ENCODE measurements at places on chromosomes 4 and X. TPM values are rescaled to one million over a fixed set of nuclear protein-coding genes. Genes with fewer than 3 reads are reported as not detected.

Gene GAR1
- 17.5 TPM for total RNA-seq

Gene FAM9A
- not detected for total RNA-seq

Gene IL2RG
- total RNA-seq = not detected

Gene XAGE1A
- total RNA-seq = not detected

Gene BGN
- 1,581 TPM for total RNA-seq

Gene SH2D1A
- not detected for total RNA-seq

Gene SCARB2
- 179 TPM for total RNA-seq

Gene DKK2
- 206 TPM for total RNA-seq

Gene RBM46
- total RNA-seq = not detected

DNA sequence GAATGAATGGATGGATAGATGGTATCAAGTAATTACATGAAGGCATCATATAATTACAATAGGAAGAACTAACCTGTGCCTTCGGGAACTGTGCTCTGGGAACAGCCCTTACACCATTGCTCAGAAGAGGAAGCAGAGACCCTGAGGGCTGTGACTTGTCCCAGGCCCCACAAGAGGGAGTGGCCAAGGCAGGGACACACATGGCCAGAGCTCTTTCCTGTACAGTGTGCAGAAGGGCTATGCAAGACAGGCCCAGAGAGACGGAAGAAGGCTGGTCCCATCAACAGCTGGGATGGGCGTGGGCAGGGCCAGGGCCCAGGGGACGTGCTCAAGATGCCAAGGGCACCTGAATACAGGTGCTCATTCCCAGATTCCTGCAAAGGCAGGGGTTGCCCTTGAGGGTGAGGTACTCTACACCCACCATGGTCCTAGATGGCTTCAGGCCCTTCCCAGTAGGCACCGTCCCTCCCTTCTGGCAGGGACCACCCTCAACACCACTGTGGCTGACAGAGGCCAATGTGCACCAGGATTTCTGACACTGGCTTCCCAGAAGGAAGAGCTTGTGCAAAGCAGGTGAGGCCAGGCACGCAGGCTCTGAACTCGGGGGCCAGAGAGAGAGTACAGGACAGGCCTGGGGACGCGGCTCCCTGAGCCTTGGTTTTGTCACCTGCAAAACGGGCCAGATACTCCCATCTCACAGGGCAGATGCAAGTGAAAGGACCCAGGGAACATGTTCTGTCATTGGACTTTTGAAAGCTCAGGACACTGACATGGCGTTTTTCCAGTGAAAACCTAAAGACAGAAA, 1.7 kb downstream of the EVC2 start:
- DNase-seq = no peak
- peaks cover 22% of the 10 kb centered on the region for H3K4me1 ChIP-seq
- H3K36me3 ChIP-seq = no peaks in the 10 kb centered on the region
- peak overlapping the region; percentile 11 for H3K27ac ChIP-seq

DNA sequence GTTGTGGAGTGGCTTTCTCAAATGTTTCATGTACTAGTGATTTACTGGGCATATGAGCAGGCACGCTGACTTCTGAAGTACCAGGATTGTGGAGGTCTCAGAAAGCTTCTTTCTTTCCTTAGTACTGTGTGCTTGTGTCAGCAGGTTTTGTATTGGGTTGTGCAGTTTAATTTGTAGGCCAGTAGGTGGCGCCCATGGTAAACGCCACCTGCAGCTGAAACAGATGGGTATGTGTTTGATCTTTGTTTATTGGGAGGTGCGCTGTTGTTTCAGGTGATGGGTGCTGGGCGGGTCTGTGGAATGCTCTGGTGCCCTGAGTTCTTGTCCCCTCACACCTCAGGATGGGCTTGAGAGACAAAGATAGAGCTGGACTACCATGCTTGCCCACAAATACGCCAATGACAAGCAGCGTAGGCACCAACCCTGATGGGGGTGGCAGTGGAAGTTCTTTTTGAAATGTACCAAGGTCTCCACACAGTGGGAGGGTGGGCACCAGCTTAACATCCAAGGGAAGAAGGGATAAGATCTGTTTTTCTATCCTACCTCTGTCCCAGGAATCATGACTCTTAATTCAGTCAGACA, 141.5 kb downstream of the RPS6KA6 start:
- no peak for DNase-seq
- peaks cover 2% of the 10 kb centered on the region for H3K4me1 ChIP-seq
- H3K27me3 ChIP-seq = peaks cover 5% of the 10 kb centered on the region

DNA sequence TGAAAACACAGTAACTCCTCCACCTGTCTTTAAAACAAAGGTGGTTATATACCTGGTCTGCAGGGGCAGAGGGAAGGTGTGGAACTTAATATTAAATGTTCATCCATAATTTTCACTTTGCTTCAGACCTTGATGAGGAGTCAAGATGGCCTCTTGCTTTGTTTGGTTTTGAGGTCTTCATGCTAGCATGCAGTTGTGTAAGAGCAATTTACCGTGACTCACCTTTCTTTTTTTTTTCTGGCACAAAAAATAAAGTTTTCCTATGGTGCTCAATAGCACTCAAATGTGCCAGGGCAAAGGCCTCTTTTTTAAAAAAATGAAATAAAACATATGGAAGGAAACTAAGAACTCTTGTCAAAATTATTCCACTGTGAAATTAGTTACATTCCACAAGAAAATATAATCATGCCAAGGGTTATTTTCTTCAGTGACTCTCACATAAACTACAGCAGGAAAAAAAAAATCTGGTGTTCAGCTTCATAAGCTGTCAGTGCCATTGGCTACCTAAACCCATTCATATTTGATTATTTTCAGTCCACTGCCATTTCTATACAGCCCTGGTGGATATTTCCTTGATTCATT, 128.2 kb downstream of the SLC7A11 start:
- no peaks in the 10 kb centered on the region for H3K27me3 ChIP-seq
- DNase-seq = no peak
- H3K36me3 ChIP-seq = no peaks in the 10 kb centered on the region
- peaks cover 10% of the 10 kb centered on the region for H3K4me1 ChIP-seq
- no peak overlapping the region for H3K4me3 ChIP-seq

GRCh38 chrX:74506317-74507115, 85.2 kb downstream of the SLC16A2 start:
- H3K36me3 ChIP-seq = no peaks in the 10 kb centered on the region
- peaks cover 3% of the 10 kb centered on the region for H3K4me1 ChIP-seq
- H3K27ac ChIP-seq = no peak overlapping the region
- no peaks in the 10 kb centered on the region for H3K27me3 ChIP-seq

DNA sequence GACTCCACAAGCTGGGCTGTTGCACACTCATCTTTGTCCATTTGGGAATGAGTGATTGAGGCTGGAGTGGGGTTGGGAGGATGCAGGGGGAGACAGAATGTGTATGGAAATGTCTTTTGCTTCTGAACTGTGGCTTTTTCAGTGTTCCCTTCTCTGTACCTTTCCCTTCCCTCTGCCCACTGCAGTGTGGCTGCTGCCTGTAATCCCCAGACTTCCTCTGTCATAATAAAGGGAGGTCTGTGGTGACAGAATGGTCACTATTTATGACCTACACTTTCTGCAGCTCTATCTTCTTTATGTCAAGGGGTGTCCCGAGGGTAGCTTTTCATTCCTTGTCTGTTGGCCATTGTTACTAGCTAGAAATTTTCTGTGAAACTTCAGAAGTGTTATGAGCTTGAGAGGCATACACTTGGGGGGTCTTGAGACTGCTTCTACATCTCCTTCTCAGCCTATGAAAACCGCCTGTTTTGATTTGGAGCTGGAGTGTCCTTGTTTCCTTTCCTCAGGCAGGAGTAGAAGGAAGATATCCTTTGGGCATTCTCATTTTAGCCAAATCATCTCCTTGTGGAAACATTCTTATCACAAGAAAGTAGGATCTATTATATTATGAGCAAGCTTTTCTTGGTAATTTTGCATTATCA, 63.0 kb downstream of the ANK2 start:
- H3K27ac ChIP-seq = no peak overlapping the region
- DNase-seq = no peak
- no peak overlapping the region for H3K4me3 ChIP-seq
- H3K4me1 ChIP-seq = no peaks in the 10 kb centered on the region

DNA sequence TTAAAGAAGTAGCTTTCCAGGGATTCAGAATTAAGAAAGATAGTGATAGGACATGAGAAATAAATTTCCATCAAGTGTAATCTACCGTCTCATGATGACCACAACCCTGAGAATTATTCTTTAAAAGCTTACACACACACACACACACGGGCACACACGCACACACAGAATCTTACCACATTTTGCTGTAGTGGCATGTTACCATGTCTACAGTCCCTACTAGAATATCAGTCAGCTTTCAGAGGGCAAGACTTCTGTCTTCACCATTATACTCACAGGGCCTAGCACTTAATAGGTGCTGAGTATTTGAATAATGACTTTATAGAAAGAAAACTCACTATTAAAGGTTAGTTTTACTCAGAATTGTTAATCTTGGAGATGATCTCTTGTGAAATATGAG, 15.4 kb downstream of the CMC4 start:
- no peaks in the 10 kb centered on the region for H3K27me3 ChIP-seq
- no peaks in the 10 kb centered on the region for H3K4me1 ChIP-seq
- DNase-seq = no peak

DNA sequence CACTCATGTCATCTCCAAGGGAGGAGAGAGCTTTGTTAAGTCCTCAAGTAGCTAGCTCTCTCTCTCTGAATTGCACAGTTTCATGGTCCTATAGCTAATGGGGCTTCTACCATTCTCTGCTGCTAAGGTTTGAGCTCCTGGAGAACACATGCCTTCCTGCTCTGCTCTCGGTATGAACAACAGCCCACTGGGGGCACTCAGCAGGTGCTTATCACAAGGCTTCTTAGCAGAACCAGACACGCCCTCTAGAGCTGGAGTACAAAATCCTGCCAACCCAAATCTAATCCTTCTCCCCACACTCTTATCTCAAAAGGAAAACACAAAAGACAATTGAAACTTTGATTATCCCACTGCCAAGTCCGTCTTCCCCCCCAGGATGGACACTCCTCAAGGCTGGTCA, 176.5 kb downstream of the HS3ST1 start:
- DNase-seq = no peak
- H3K4me3 ChIP-seq = no peak overlapping the region
- no peaks in the 10 kb centered on the region for H3K4me1 ChIP-seq
- H3K27ac ChIP-seq = no peak overlapping the region
- no peaks in the 10 kb centered on the region for H3K36me3 ChIP-seq

GRCh38 chr4:21327976-21328700, 620.4 kb downstream of the KCNIP4 start:
- H3K4me3 ChIP-seq = no peak overlapping the region
- no peak overlapping the region for H3K27ac ChIP-seq
- DNase-seq = no peak
- H3K36me3 ChIP-seq = no peaks in the 10 kb centered on the region
- no peaks in the 10 kb centered on the region for H3K4me1 ChIP-seq

- H3K27ac ChIP-seq = no peak overlapping the region
- H3K27me3 ChIP-seq = no peaks in the 10 kb centered on the region
- H3K36me3 ChIP-seq = peaks cover 3% of the 10 kb centered on the region
These were observed 23.7 kb downstream of the SLC10A6 start for GRCh38 chr4:86825511-86825910.

- no peak overlapping the region for H3K4me3 ChIP-seq
- DNase-seq = no peak
- no peaks in the 10 kb centered on the region for H3K36me3 ChIP-seq
- no peak overlapping the region for H3K27ac ChIP-seq
These were observed 12.3 kb downstream of the MMRN1 start for GRCh38 chr4:89906777-89907521.

DNA sequence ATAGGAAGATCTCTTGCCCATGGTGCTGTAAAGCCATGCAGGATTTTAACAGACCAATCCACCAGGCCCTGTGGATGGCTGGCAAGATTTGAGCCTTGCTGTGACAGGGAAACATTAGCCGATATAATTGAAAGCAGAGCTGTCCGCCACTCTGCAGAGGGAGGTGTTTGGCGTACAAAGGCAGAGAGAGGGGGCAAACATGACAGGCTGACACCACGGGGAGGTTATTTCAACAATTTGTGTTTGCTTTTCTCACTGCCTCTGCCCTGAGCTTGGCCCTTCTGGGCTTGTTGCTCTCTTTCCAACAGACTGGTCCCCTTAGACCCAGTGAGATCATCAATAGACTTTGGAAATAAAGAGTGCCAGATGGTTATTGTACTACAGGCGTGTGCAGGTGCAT, 59.4 kb downstream of the CLNK start:
- H3K27me3 ChIP-seq = peaks cover 14% of the 10 kb centered on the region
- no peak overlapping the region for H3K4me3 ChIP-seq
- no peak for DNase-seq
- no peaks in the 10 kb centered on the region for H3K36me3 ChIP-seq
- H3K27ac ChIP-seq = no peak overlapping the region

DNA sequence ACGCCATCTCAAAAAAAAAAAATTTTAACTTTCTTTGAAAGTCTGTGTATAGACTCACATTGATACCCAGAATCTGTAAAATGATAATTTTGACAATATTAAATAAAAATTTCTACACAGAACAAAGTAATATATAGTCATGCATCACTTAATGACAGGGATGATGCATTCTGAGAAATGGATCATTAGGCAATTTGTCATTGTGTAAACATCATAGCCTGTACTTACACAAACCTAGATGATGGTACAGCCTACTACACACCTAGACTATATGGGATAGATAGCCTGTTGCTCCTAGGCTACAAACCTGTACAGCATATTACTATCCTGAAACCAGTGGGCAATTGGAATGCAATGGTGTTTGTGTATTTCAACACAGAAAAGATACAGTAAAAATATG, 107.7 kb downstream of the BLTP1 start:
- H3K4me1 ChIP-seq = no peaks in the 10 kb centered on the region
- no peak overlapping the region for H3K27ac ChIP-seq
- H3K27me3 ChIP-seq = no peaks in the 10 kb centered on the region
- no peak overlapping the region for H3K4me3 ChIP-seq
- no peak for DNase-seq

GRCh38 chrX:118047446-118048186, 69.0 kb downstream of the KLHL13 start:
- H3K4me3 ChIP-seq = no peak overlapping the region
- no peaks in the 10 kb centered on the region for H3K27me3 ChIP-seq

- DNase-seq = no peak
- no peaks in the 10 kb centered on the region for H3K27me3 ChIP-seq
- H3K27ac ChIP-seq = no peak overlapping the region
- H3K36me3 ChIP-seq = no peaks in the 10 kb centered on the region
- no peaks in the 10 kb centered on the region for H3K4me1 ChIP-seq
These were observed 16.7 kb downstream of the EDA2R start for GRCh38 chrX:66622209-66622608.
